Stimulated activated CD4-positive, alpha-beta T cell treated with anti-CD3 and anti-CD28 coated beads, TNF-alpha, amount 100 ng/mL, for 4 hours (primary cell): ENCODE measurements at places on chromosomes 2 and 18.

DNA sequence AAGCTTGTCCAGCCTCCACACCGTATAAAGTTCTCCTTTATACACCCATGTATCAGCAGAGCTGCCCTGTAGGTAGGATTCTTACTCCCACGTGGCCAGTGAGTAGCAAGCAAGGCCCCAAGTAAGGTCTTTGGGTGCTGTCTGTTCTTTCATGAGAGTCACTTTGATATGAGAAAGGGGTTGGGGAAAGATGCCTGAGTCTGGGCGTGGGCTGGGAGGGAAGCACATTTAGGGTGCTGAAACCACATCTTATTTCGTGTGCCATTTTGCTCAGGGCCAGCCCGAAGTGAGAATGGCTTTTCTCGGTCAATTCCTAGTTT lies 436 bp upstream of the ITPRIPL1 start:
- DNase-seq, result no peak

- no peak for DNase-seq
Observed at GRCh38 chr2:86441392-86441881, 266 bp downstream of the KDM3A start.

DNA sequence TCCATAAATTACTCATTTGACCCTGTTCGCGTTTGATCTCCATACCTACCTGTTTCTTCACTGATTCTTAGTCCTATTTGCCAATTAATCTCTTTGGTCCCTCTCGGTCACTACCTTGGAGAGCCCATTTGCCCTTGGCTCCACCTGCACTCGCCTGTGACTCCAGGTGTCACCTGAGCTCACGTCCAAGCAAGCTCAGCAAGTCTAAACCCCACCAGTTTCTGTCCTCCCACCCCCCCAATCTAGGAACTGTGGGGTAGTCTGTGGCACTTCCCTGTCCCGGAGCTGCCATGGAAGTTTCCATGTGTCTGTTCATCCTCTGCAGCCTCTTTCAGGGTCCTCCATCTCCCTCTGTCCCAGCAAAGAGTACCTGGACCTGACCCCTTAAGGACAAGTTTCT lies 68.1 kb upstream of the BCL2L11 start:
- no peak for DNase-seq

DNA sequence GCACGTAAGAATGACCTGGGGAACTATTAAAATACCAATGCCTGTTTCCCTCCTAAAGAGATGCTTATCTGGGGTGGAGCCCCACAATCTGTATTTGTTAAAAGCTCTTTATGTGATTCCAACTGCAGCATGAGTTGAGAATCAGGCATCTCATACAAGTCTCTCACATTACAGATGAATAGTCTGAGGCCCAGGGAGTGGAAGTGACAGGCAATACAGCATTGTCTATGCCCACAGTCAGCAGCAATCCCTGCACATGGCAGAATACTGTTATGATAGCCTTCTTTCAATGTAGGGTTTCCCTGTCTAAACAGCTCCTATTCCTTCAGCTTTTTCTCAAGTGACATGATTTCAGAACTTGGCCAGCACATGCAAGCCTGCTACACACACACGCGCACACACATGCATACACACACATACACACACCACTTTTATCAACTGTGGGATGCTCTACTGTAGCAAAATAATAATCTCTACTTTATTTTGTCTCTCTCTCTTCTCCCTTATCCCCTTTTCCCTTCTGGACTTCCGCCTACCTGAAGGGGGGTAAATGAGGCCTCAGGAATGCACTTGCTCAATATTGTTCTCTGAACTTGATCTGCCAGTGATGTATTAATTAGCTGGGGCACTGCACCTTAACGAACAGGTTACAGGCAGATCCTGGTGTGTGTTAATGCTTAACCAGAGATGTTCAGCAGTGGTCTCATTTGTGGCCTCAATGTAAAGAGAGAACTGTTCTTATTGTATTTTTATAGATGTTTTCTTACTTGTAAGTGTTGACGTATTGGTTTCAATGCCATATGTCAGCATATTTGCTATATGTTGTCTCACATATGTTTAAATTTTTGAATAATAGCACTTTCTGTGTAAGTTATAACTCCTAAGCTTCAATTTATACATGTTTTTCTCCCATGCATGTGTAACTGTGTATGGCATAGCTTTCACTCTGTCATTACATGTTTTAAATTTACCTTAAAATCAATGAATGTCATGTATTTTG lies 116.0 kb downstream of the SETBP1 start:
- DNase-seq, result no peak

- DNase-seq, result no peak
Observed at GRCh38 chr2:24328010-24328409, 32.3 kb downstream of the ITSN2 start.

DNA sequence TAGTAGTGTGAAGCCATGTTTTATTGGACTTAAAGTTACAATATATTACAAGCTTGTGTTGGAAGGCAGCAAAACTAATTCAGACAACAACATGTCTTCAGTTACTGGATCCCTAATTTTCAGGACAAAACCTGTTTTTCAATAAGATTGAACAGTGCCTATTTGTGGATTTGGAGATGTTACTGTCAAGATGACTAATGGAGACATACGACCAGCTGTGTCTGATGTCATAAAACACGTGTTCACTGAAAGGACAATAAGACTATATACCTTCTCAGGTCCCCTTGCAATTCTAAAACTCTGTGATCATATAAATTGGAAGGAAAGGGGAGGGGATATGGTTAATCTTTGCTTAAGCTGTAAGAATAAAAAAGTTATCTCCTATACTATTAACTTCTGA lies 21.7 kb downstream of the METTL21A start:
- no peak for DNase-seq

GRCh38 chr18:77373730-77374445 lies 124.2 kb downstream of the GALR1 start:
- DNase-seq, result no peak

GRCh38 chr2:44955593-44956392 lies 14.3 kb downstream of the SIX3 start:
- peak; percentile 52 for DNase-seq

DNA sequence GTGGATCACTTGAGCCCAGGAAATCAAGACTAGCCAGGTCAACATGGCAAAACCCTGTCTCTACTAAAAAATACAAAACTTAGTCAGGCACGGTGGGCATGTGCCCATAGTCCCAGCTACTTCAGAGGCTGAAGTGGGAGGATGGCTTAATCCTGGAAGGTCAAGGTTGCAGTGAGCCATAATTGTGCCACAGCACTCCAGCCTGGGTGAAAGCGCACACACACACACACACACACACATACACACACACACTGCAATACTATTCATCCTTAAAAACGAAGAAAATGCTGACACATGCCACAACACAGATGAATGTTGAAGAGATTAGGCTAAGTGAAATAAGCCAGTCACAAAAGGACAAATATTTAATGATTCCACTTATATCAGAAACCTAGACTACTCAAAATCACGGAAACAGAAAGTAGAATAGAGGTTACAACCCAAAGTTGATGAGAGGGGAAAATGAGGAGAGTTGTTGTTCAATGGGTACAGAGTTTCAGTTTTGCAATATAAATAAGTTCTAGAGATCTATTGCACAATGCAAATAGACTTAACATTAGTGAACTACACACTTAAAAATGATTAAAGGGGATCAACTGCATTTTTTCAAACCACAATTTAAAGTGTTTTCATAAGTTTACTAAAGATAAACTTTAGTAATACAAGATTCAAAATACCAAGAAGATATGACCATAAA lies 114.5 kb downstream of the USP34 start:
- no peak for DNase-seq

DNA sequence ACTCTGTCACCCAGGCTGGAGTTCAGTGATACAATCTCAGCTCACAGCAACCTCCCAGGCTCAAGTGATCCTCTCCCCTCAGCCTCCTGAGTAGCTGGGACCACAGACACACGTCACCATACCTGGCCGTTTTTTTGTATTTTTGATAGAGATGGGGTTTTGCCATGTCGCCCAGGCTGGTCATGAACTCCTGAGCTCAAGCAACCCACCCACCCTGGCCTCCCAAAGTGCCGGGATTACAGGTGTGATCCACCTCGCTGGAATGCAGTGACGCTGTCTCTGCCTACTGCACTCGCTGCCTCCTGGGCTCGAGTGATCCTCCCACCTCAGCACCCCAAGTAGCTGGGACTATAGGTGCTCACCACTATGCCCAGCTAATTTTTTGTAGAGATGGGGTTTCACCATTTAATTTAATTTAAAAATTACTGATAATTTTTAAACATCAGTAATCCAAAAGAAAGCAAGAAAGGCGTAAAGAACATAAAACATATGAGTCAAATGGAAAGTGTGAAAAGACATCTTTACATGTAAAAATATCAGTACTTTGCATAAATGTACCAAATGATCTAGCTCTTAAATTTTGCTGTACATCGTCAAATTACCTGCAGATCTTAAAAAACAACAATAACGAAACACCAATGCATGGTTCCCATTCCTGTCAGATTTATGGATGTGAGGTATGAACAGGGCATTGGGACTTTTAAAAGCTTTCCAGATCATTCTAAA lies 2.8 kb upstream of the ZNF236 start:
- no peak for DNase-seq

DNA sequence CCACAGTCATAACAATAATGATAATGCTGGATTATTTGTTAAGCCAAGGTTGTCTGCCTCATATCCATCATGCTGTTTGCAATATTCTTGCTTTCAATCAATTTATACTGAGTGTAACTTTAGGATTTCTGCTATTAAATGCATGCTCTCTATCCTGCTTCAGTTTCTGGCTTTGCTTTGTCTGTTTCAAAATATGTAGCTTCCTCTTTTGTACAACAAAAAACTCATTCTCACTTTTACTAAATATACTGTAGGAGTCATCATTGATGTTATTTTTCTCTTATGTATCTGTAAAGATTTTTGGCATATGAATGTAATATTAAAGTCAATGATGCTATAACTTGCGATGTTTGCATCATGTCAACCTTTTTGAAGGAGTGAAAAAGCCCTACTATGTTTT lies 149.3 kb downstream of the GPD2 start:
- DNase-seq, result no peak

DNA sequence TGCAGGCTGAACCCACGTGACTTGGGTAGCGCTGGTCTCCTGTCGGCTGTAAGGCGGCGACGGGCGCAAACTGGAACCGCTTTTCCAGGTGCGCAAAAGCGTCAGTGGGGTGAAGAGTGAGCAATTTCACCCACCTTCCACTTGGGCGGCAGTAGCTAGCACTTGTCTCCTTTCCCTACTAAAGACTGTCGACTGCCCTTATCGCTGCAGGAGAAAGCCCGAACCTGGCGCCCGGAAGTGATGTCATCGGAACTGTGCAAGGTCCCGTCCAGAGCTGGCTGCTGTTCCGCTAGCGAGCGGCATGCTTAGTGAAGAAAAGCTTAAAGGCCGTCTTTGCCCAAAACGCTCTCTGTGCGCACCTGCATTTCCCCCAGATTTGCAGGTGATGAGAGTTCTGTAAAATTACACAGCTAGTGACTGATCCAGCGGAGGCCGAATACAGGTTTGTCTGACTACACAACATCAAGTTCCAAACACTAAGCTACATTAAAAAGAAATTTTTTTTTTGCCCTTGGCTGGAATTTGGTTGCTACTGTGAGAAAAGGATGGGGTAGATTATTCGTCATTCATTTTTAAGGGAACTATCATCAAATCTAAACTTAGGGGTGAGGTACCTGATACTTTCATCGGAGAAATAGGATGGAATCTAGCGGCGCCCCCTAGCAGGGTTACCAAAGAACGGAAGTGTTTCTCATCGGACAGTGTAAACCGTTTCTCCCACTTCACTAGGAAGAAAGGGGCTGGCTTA lies at the start of gene OSGEPL1:
Gene OSGEPL1 (minus strand): TSS at position 242 of the 748 bp plus-strand sequence. CDS start 1,152 bp downstream, outside the sequence.
- DNase-seq, result peak; percentile 85

GRCh38 chr18:62745089-62745751 lies 29.9 kb downstream of the PHLPP1 start:
- no peak for DNase-seq

DNA sequence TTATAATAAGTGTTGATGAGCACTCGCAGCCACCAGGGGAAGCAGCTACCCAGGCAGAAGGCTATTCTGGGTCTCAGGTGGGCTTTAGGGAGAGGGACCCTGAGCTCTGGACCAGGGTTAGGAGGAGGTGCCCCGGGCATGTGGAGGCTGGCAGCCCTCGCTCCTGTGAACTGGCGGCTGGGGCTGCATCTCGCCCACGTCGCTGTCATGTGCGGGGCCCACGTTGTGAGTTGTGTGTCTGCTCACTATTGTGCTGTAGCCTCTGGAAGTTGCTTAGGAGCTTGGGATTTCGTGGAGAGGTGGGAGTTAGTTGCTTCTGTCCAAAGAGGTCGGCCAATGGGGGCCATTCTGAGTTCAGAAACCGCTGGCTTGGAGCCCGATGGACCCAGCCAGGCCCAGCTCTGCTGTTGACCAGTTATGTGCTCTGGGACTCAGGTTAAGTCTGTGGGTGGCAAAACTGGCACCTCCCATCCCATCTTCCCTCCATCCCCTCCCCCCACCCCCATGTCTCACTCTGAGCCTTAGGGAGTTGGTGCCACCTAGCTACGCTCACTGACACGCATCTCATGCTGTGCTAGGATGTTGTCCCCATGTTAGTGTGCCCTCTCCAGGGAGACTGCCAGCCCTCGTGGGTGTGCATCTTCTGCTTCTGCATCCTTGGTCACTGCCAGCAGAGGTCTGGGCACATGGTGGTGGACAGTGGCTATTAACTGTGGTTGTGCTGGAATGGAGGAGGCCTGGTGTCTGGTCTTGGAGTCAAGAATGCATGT lies 18.5 kb downstream of the RRM2 start:
- no peak for DNase-seq

GRCh38 chr2:69807821-69808540 lies 21.5 kb upstream of the GMCL1 start:
- DNase-seq, result no peak

DNA sequence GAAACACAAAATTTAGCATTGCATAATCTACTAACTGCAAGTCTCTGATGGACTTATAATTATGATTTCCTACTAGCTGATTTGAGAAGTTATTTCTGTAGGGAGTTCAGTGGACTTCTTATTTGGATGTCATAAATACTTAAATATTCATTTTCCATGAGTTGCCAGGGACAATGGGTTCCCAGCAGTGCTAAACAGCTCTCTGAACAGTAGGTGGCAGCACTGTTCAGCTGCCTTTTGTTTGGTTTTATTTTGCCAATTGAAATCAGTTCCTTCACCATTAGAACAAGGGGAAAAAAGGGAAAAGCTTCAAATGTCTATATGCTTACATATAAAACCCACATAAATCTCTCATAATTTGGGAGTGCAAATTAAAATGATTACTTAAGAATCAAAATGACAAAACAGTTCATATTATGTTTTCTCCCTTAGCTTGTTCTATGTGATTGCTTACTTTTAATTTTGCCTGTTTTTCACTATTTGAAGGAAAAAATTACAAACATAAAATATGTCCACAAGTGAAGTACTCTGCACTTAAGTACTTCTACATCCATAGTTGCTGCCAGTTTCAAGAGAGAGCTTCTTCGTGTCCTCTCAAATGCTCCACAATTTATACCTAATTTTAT lies 898.9 kb downstream of the CPS1 start:
- DNase-seq, result no peak

DNA sequence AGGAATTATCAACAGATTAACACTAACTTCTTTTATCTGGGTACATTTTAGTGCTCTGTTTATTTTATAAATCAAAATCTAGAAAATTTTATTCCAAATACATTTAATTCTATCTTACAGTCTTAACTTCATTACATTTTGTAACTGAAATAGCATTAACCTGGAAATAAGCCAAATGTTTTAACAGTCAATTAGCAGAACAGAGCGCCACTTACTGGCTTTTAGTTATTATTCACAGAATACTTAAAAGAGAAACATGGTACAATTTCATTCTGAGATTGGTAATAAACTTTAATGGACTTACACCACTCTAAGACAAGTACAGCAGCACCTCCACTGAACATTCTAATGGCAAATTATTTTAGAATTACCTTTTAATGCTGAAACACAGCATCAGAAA lies 38.6 kb downstream of the SS18 start:
- no peak for DNase-seq
